Neural crest cell (in vitro differentiated cells): ENCODE measurements at places on chromosomes 2 and 18. TPM values are rescaled to one million over a fixed set of nuclear protein-coding genes. Genes with fewer than 3 reads are reported as not detected.

GRCh38 chr2:23418056-23418455, 33.1 kb downstream of the KLHL29 start:
- H3K27ac ChIP-seq: peak overlapping the region; percentile 52
- no peak overlapping the region for H3K4me3 ChIP-seq
- H3K4me1 ChIP-seq: peaks cover 45% of the 10 kb centered on the region

DNA sequence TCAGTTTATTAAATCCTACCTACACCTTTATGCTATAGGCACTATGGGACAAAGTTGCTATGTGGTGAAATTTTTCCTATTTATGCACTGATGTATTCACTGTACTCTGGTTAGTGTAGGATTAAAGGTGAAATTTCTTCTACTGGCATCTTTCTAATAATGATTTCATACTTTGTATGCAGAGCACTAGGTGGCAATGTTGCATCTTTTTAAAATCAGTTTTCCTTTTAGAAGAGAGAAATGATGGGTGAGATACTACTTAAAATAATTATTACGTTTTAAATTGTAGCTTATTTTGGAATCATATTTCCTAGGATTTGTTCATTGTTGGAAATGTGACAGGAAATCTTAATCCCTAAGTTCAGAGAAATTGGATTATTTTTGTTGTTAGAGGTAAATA, 150.9 kb downstream of the CD8B2 start:
- no peaks in the 10 kb centered on the region for H3K36me3 ChIP-seq
- no peak overlapping the region for H3K27ac ChIP-seq
- no peaks in the 10 kb centered on the region for H3K4me1 ChIP-seq

GRCh38 chr2:100012561-100012960, 129.8 kb downstream of the AFF3 start:
- H3K4me1 ChIP-seq: peaks cover 12% of the 10 kb centered on the region
- no peak for DNase-seq
- H3K36me3 ChIP-seq: no peaks in the 10 kb centered on the region

DNA sequence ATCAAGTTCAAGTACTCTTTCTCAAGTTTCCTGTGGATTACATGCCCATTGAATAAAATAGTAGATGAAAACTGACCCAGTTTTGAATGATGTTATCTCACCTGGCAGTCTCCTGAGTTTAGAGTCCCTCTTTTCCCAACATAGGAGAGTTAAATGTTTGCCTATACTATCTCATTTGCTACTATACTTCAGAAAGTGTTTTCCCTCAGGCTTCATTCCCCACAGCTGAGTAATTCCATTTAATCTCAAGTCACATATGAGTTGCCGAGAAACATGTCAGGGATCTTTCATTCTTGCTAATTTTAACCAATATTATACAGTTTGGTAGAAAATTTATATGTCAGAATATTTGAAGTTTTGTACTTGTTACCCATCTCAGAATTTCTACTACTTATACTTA, 150.4 kb upstream of the CDH19 start:
- no peak for DNase-seq
- no peaks in the 10 kb centered on the region for H3K36me3 ChIP-seq
- H3K27ac ChIP-seq: no peak overlapping the region
- no peak overlapping the region for H3K4me3 ChIP-seq

GRCh38 chr2:223537115-223537514, 65.0 kb downstream of the SCG2 start:
- no peaks in the 10 kb centered on the region for H3K27me3 ChIP-seq
- no peak for DNase-seq
- H3K36me3 ChIP-seq: peaks cover 9% of the 10 kb centered on the region
- no peak overlapping the region for H3K4me3 ChIP-seq

DNA sequence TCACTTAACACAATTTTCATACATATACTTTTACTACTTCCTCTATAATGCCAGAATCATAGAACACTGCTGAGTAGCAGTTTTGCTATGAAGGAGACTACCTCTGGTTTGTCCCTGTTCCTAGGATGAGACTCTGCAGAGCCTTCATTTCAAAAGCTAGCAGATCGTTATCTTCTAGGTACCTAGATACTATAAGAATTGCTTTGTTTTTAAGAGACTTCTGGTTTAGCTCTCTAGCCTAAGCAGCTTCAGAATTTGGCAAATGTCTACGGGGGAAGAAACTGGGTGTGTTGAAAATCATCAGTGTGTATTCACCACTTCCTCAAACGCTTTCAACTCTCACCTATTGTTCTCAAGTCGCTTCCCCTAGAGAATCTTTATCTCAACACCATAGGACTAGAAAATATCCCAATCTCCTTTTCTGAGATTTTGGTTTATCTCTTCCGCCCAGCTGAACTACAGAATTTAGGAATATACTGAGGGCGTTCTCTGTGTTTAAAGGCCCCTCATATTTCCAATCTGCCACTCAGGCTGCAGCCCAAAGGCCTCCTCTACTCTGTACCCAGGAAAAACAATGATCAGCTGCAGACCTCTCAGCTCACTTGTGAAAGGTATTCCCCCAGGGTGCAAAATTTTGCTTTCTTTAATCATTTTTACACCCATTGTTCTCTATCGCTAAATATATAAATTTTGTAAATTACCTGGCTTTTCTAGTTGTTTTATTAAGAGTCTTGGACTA, 28.7 kb downstream of the SMAD2 start:
- H3K36me3 ChIP-seq: peaks cover 50% of the 10 kb centered on the region
- no peak overlapping the region for H3K4me3 ChIP-seq
- no peak for DNase-seq
- H3K27me3 ChIP-seq: no peaks in the 10 kb centered on the region
- peaks cover 37% of the 10 kb centered on the region for H3K4me1 ChIP-seq

CDK5R2 gene
- total RNA-seq: 1.7 and 1.9 TPM in 2 replicates

PROM2 gene
- total RNA-seq: 1.8 and 2.7 TPM in 2 replicates

LGALSL gene
- total RNA-seq: 29.1 and 31.1 TPM in 2 replicates
